ENCODE measurements at places on chromosomes 1 and 21. TPM values are rescaled to one million over a fixed set of nuclear protein-coding genes. Genes with fewer than 3 reads are reported as not detected.
A peak's percentile ranks its signal among the peaks of the same experiment; 100 is the strongest.

DNA sequence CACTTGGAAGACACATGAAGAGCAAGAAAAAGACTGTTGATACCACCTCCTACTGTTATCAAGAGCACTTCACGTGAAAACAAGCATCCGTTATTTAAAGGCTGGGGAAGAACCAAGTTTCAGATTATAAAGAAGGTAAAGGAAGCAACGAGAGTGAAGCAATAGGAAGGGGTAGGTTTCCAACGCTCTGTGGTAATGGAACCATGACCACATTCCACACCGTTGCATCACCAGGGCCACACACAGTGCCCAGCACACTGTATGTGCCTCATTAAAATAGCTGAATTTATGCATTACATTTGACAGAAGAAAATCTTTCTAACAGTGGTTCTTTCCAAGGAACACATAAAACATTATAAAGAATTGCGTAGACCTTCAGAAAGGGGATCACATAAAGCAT, 435.8 kb downstream of the MRPL39 start:
- DNase-seq, result no peak

RGS16 gene
- total RNA-seq, result 94.3 TPM

EPHB2 gene
- not detected for total RNA-seq

GRCh38 chr1:44233593-44233992, 20.3 kb downstream of the DMAP1 start:
- no peak for DNase-seq

UMODL1 gene
- not detected for total RNA-seq

GRCh38 chr21:39611551-39612190, 1.1 kb upstream of the B3GALT5 start:
- DNase-seq, result peak; percentile 19

Measured in activated CD4-positive, alpha-beta T cell treated with anti-CD3 and anti-CD28 coated beads, Interleukin-2, amount 10 ng/mL, durations not matched to agents 24 days and 14 days (primary cell).